ENCODE measurements at places on chromosomes 7 and 10. TPM values are rescaled to one million over a fixed set of nuclear protein-coding genes. Genes with fewer than 3 reads are reported as not detected.

Gene RPEL1
- total RNA-seq: 0.25 TPM

Gene CTNNA3
- total RNA-seq: under 0.01 TPM

Gene OR2A12
- not detected for total RNA-seq

Gene INHBA
- 2.1 TPM for total RNA-seq

Gene HECW1
- 3.1 TPM for total RNA-seq

Gene CDHR1
- 108 TPM for total RNA-seq

Gene CHCHD1
- total RNA-seq: 13.1 TPM

Gene TDRD1
- 8.1 TPM for total RNA-seq

Gene FOXI2
- total RNA-seq: not detected

Gene WEE2
- total RNA-seq: not detected

Gene PDE1C
- total RNA-seq: 2.3 TPM

Gene SORCS3
- 0.70 TPM for total RNA-seq

DNA sequence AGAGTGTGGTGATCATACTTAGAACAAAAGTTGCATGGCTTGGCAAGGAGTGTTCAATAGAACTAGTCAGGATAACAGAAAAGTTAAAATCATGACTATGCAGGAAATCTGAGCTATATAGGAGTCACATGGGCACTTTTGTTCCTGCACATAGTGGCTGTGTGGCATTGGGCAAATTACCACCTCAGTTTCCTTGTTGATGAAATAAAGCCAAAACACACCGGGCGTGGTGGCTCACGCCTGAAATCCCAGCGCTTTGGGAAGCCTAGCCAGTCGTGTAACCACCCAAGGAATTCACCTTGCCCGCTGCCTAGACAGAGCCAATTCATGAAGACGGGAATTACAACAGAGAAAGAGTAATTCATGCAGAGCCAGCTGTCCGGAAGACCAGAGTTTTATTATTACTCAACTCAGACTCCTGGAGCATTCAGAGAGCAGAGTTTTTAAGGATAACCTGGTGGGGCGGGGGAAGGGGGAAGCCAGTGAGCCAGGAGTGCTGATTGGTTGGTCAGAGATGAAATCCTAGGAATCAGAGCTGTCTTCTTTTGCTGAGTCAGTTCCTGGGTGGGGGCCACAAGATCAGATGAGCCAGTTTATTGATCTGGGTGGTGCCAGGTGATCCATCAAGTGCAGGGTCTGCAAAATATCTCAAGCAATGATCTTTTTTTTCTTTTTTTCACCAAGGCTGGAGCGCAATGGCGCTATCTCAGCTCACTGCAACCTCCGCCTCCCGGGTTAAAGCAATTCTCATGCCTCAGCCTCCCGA lies 6.4 kb upstream of the MKRN1 start:
- peak; percentile 86 for DNase-seq

GRCh38 chr7:119472408-119473038 lies 800.5 kb upstream of the KCND2 start:
- no peak for DNase-seq

DNA sequence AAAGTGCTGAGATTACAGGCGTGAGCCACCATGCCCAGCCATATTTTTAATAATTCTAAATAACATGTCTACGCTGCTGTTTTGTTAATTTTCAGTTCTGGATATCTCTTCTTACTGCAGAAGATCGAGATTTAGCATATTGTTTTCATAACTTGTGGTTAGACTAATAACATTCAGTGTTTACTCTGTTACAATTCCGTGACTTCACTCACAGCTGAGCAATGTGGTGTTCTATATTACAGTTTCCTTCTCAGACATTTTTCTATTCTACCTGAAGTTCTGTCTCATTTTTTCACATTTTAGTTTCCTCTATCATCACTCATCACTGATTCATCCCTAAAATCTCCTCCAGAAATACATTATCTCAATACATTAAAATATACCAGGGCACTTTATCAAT lies 10.9 kb downstream of the RNF32 start:
- DNase-seq: no peak

- DNase-seq: peak; percentile 31
These were observed 189.2 kb upstream of the PODXL start for GRCh38 chr7:131745390-131746248.

DNA sequence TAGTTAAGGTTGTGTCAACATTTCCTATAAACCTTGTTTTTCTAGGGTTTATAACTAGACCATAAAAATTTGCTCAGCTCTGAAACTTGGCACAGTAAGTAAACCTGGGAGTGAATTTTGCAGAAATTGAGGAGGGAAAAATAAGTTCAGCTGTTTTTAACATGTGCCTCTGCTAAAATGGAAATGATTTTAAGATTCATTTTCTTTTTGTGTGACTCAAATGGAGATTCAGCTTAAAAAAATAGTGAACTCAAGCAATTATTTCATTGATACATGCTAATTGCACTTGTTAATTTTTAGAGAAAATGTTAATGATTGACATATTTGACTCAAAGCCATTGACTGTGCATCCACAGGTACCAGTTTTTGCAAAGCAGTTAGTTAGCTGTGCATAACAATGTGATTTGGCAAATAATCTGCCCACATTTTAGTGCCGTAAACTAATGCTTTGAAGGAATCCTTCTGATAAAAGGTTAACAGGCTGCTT lies 68.5 kb upstream of the ZNF438 start:
- DNase-seq: peak; percentile 97

GRCh38 chr7:141039376-141039775 lies 24.6 kb upstream of the MRPS33 start:
- DNase-seq: peak; percentile 58

- no peak for DNase-seq
These were observed 108.1 kb downstream of the CFTR start for GRCh38 chr7:117587931-117588330.

DNA sequence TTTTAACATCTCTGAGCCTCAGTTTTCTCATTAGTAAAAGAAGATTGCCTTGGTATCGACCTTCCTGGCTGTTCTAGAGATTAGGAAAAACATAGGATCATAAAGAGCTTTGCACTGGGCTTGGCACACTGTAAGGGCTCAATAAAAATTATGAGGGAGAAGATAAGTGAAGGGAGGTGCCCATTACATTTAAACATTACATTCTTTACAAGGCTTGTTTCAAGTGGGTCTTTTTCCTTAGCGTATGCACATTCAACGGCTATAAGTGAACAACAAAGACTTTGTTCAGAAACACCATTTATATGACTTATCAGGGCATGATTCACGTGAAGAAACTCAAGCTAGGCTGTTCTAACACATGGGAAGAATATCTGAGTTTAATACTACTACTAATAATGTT lies 351.9 kb upstream of the NPVF start:
- no peak for DNase-seq

DNA sequence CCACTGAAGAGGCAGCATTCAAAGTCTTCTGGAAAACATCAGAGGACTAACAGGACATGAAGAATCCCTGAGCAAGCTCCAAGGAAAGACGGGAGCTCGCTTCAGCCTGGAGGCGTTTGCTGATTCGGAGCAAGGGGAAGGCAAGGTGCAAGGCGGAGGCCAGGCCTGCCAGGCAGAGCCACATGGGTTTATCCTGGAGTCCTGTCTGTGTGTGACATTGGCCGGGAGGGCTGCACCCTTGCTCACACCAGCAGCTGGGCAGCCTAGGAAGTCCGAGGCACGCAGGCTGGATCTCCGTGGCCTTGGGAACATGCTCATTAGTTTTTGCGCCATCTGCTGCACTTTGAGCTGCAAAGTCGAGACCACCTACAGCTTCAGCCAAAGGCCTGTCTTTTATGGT lies 22.3 kb upstream of the LARP4B start:
- DNase-seq: no peak

GRCh38 chr7:101722247-101722646 lies 93.2 kb upstream of the MYL10 start:
- DNase-seq: no peak

- DNase-seq: no peak
These were observed 947.1 kb downstream of the GRM8 start for GRCh38 chr7:126305671-126306070.

DNA sequence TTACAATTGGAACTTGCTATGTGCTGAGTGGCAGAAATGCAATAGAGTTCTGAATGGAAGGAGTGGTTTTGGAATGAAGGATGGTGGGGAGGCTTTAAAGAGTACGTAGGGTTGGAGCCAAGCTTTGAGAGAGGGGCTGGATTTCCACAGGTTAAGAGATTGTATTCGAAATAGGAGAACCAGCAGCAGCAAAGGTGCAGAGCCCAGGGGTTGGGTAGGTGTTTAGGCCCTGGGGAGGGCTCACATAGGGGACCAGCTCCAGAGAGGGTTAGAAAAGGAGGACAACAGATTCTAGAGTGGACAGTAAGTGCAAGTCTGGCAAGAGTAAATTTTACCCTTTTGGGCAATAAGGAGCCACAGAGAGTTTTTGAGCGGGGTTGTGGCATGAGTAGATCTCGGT lies 297.2 kb downstream of the RPS24 start:
- no peak for DNase-seq

DNA sequence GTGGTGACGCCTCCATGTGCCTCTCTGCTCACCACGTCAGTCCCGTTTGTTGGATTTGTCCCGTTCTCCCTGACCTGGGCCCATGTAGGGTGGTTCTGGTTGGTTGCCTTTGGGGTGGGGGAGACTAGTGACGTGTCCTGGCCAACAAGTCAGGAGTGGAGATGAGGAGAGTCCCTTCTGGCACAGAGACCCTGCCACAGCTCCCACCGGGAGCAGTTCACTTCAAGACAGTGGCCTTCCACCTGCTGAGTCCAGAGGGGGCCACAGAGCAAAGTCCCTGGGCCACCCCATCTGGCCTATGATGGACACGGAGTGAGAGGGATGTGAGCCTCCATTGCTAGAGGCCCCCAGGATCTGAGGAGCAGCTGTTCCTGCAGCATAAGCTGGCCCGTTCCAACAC lies 405.6 kb downstream of the TCERG1L start:
- no peak for DNase-seq

DNA sequence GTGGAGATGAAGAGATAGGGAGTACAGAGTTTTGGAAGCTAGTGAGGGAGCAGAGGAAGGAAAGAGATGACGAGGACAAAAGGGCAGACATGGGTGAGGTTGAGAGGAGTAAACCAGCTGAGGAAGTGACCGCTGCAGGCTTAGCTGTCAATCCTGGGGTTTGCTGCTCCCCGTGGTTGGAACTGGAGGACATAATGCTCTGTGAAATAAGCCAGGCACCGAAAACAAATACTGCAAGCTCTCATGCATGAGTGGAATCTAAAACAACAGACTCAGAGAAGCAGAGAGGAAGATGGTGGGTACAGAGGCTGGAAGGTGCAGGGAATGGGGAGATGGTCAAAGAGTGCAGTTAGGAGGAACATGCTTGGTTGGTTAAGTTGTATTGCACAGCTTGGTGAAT lies 482.2 kb upstream of the C7orf33 start:
- DNase-seq: no peak

DNA sequence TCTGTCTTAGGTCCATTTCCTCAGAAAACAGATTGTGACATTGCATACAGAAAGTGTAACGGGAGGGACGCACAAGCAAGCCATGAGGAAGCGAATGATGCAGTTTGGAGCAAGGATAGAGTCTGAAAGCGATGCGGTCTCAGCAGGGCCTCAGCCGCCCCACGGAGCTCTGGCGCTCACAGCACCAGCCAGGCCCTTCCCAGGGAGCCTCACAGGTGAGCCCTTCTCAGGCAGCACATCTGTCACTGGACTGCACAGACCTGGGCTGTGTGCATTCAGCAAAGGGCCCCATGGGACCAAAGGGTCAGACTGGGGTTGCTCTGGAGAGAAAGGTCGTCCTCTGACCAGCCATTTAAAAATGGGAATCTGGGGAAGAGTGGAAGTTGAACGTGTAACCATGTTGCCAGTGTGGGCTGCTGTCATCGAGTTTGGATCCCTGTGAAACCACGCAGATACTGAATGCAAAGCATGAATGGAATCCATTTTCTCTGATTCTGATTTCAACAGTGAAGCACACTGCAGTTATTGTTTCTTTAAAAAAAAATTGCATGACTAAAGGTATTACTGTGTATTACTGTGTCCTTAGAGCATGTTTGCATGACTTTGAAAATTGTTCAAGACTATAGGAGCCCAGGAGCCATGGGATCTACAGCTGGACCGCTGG lies 350.0 kb upstream of the AKR1E2 start:
- no peak for DNase-seq

GRCh38 chr7:118153551-118154177 lies 30.3 kb upstream of the LSM8 start:
- peak; percentile 43 for DNase-seq

Measured in renal cortical epithelial cell (primary cell).